ENCODE measurements at places on chromosomes 12 and 14. TPM values are rescaled to one million over a fixed set of nuclear protein-coding genes. Genes with fewer than 3 reads are reported as not detected.

- DNase-seq, result no peak
Measured at GRCh38 chr14:58395562-58395811, 243 bp upstream of the TOMM20L start.

- DNase-seq, result no peak
Measured at GRCh38 chr12:11543457-11544158, 105.9 kb upstream of the ETV6 start.

Gene SERPINA10
- total RNA-seq, result not detected

Gene CD163
- 98.6 TPM for total RNA-seq

Measured in breast epithelium (tissue), 4 donors.